ENCODE measurements at places on chromosomes 5 and 9. TPM values are rescaled to one million over a fixed set of nuclear protein-coding genes. Genes with fewer than 3 reads are reported as not detected.

The CBY3 gene
- 0.18 TPM for total RNA-seq

The KLHL9 gene
- total RNA-seq = 22.6 TPM

The TLN1 gene
- 172 TPM for total RNA-seq

The CTSL gene
- total RNA-seq = 87.9 TPM

DNA sequence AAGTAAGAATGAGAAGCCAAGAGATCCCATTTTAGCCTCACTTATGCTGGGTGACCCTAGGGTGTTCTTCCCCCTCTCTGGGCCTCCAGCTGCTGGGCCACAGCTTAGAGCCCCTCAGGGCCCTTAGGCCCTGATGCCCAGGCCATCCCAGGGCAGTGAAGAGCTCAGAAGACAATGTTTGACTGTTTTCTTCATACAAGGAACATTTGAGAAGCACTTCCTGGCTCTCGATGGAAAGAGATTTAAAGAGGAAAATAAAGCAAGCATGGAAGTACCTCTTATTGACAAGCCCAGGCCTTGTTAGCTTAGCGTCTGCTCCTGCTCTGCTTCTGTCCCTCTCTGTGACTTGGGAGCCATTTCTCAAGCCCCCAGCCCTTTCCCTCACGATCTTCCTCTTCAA is 165.9 kb upstream of the SMIM23 start:
- DNase-seq = no peak

DNA sequence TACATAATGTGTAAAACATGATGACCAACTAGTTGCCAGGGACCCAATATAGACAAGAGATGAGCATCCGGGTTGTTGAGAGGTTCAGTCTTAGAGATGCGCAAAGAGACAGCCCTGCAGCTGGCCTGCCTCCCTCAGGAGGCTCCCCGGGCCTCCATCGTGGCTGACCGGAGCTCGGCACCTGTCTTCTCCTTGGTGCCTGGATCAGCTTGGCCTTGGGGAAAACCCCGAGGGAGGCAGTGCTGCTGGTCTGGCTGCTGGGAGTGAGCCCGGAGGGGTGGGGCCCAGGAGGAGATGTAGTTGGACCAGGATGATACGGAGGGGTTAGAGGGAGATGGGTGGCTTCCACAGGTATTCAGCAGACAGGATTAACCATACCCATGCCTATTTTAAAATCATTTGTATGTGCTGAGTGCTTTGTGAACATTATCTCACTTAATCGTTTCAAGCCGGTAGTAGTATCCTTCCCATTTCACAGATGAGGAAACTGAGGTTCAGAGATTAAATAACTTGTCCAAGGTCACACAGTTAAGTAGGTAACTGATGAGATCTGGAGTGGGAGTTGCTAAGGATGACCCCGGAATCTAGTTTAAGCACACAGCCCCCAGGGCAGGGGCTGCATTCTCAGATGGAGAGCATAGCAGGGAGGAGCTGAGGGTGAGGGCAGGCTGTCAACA is 173.8 kb downstream of the COL23A1 start:
- no peak for DNase-seq

DNA sequence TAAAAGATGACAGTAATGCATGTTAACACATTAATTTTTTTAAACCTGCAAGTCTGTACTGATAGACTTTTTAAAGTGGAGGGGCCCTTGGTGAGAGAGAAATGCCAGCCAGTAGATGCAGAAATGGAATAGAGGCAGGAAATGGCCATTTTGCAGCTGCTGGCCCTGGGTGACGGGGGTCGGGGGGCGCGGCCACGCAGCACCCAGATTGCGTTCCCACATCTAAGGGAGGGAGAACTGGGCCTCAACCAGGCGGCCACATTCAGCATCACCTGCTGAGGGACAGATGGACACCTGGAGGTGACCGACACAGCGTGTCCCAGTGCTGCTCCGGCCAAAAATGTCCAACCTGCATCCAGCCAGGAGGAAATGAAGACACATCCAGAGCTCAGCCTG is 6.3 kb upstream of the CLIC3 start:
- DNase-seq = no peak

DNA sequence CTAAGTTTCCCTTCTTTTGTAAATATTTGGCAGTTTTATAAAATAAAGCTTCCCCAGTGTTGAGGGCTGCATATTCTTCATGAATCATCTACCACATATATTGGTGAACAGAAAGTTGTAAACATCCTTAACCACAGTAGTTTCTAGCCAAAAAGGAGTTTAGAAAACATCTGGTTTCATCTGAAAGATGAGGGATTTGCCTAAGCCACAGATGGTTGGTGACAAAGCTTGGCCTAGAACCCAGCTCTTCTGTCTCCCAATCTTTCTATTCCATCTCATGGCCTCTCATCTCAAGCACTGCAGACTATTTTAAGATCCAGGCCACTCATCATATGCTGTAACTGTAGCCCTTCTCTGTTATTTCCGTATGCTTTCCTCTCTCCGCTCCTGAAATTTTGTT is 232.3 kb upstream of the TRPM3 start:
- no peak for DNase-seq

DNA sequence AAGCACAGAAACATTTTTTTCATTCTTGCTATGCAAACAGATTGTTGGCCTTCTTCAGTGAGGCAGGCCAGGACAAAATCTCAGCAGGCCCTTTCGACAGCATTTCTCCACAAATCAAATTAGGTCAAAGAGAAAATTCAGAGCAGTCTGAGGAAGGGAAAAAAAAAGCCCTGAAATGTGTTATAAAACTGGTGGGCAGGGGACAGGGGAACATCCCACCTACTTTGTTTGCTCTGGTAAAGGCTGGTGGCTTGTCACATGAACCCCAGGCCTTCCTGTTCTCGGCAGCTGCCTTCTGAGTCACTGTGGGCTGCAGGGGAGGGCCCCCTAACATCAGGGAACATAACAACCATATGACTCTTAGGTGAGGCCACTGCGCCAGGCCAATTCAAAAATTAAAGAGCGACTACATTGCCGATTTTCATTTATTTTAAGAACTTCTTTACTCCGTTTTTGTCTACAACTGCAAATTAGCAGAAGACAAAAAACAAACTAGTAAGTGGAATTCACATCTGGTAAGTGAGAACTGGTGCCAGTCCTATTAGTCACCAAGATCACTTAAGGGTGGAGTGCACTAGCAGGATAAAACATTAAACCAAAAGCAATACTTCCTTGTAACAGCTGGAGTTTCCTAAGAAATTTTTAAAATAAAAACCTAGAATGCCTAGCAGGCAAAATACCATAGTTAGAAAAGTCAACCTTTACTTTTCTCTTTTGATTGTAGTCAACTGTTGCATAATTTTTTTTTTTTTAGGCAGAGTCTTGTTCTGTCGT is 46.2 kb upstream of the DENND4C start:
- peak; percentile 84 for DNase-seq

- DNase-seq = no peak
These were observed 323.9 kb downstream of the ADGRV1 start for GRCh38 chr5:90882448-90882847.

Data from cardiac muscle cell (in vitro differentiated cells and primary cell).